NCI-H1092 treated with DMSO at 0.1 percent for 48 hours (cell line): ENCODE measurements at places on chromosomes 7 and 10.

DNA sequence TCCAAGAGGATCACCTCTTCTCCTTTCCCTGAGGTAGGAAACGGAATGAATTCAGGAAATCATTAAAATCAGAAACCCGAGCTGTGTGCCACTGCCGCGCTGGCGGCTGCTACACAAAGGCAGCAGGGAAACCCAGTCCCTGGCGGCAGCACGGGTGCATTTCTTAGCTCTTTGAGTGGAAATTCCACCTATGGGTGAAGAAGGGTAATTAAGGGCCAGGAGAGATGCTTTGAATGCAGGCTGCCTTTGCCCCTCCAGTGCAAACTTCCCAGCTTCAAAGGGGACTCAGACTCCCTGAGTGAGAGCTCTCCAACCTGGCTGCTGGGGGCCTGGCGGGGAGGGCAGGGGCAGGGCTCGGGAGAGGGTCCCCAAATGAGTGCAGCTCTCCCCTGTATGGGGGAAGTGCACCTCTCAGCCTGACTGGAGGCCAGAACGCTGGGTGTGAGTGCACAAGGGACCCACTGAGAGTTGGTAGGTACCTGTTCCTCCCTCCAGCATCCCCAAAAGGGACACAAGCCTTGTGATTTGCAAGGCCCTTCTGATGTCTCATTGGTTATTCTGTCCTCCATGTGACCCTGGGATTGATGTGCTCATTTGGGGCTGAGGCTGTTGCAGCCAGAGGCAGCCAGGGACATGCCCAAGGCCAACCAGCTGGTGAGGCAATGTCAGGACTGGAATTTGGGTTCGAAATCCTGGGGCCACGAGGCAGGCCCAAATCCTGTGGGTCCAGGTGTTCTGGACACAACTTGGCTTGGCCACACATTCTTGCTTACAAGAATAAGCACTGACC lies 16.3 kb upstream of the ZMIZ1 start:
- DNase-seq, result peak; percentile 41

DNA sequence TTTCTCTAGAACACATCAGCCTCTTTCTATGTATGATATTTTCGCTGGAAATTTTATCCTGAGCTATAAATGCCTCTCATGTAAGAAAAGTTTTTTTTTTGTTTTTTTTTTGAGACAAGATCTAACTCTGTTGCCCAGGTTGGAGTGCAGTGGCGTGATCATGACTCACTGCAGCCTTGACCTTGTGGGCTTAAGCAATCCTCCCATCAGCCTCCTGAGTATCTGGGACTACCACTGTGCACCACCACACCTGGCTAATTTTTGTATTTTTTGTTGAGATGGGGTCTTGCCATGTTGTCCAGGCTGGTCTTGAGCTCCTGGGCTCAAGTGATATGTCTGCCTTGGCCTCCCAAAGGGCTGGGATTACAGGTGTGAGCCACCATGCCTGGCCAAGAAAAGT lies 80.4 kb downstream of the ADK start:
- DNase-seq, result no peak

DNA sequence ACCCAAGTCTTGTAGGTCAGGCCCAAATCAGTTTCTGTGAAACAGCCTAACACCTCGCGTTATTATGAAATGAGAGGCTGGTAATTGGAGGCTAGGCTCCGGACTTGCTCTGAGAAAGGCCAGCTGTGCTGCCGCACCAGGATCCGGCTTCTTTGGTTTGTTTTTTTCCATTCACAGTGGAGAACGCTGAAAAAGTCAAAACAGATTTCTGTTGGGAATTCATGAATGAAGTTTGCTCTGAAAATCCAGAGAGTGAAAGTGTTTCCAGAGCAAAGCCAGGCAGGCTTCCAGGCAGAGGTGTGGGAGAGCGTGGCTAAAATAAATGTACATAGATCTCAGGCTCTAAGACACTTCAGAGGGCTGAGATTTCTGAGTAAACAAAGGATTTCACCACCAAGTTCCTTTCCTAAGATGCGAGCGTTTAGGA lies 240.1 kb downstream of the TRIL start:
- no peak for DNase-seq

GRCh38 chr7:466465-467191 lies 53.0 kb downstream of the PDGFA start:
- no peak for DNase-seq

- no peak for DNase-seq
These were observed 17.4 kb upstream of the ZNF716 start for GRCh38 chr7:57432583-57432982.

- DNase-seq, result no peak
These were observed 132.7 kb upstream of the CXCL12 start for GRCh38 chr10:44517635-44518034.

DNA sequence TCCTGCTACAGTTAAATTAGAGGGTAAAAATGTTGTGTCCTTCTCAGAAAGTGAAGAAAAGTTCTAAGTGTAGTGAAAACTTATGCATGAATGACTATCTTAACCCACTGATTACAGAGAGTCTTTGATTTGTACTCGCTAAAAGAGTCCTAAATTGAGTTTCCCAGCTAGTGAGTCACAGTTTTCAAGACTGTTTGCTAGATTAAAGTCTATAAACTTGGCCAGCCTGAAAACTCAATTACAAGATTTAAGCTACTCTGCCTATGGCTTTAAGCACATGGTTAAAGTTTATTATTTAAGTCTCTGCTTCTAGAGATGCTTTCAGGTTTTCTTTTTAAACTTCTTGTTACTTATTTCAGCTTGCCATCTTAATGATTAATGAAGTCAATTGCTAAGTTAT lies 44.4 kb downstream of the MRPS24 start:
- no peak for DNase-seq

GRCh38 chr7:77217474-77218185 lies 18.0 kb upstream of the FGL2 start:
- DNase-seq, result no peak

DNA sequence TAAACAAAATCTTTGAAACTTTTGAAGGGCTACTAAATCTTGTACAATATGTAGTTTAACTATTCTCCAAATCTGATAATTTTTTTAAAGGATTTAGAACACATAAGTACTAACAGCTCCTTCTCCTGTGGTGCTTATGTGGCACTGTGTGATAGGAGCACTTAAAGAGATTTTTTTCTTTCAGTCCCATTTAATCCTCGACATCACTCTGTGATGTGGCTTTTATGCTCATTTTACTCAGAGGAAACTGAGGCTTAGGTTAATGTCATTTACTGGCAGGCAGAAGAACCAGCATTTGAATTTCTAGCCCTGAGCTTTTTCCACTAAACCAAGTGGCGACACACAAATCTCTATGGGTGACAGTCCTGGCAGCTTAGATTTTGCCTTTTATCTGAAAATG lies 92.4 kb downstream of the SAMD9 start:
- no peak for DNase-seq

GRCh38 chr7:151806204-151806603 lies 70.7 kb downstream of the PRKAG2 start:
- no peak for DNase-seq

DNA sequence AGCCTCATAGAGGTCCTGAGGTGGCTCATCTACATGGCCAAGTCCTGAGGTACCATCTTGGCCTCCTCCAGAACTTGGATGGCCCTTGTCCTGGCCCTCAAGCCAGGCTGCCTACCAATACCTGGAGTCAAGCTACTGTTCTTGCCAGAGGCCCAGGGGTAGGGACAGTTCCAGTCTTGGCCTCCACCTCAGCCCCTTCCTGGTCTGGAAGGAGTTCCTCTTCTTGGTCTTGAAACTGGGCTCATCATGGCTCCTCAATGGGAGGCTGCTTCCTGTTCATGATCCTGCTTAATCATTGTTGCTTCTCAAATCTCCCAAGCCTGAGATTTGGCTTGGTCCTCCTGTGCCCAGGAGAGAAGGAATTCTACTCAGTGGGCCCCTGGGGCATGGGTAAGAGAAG lies 3.9 kb downstream of the HPS6 start:
- no peak for DNase-seq

DNA sequence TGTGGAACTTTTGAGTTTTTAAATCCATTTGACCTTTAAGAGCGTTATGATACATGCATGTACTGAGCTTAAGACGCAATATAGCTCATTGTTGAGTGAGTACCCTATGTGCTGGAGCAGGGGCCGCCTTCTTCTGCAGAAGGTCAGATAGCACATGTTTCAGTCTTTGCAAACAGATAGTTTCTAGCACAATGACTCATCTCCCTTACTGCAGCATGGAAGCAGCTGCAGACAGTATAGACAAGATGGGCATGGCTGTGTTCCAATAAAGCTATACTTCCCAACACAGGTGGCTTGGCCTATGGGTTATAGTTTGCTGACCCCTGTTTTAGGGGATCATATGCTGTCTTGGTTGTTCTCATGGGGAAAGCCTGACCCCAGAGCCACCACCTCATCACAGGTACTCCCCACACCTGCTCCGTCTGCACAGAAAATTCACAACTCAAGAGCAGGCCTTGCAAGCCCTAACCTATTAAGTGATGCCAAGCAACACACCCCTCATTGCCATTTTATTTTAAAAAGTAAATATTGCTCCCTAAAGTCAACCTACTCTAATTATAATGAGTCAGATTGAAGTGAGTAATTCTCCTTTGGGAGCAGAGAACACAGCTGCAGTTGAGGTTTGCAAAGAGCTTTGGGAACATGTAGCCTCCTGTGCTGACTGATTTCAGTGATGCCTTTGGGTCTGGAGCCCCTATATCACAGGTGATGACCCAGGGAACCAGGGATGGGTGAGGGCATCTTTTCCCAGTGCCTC lies 330.1 kb downstream of the PAXIP1 start:
- DNase-seq, result peak; percentile 62

DNA sequence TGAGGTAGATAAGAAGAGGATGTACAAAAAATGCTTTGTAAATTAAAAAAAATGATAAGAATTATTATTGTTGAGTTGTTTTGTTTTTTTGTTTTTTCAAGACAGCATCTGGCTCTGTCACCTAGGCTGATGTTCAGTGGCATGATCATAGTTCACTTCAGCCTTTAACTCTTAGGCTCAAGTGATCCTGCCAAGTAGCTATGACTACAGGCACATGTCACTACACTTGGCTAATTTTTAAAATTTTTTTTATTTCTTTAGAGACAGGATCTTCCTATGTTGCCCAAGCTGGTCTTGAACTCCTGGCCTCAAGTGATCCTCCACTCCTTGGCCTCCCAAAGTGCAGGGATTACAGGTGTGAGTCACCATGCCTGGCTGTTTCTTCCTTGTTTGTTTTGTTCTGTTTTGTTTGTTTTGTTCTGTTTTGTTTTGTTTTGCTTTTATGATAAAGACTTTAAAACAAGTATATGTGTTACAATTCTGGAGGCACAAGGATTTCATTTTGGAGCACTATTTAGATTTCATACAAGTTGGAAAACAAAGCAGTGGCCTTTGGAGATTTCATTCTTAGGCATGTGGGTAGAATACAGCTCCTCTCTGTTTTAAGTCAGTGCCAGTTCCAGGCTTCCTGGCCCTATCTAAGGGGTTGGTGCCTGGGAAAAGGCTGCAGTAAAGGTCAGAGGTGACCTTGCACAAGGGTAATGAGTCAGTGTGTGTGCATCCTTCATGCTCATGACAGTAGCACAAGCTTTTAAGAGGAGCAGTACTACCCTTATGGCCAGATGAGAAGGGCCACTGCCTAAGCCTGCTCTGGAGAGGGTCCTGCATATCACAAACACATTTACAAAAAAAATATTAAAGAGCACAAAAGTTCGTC lies 17.9 kb downstream of the FGFBP3 start:
- no peak for DNase-seq

DNA sequence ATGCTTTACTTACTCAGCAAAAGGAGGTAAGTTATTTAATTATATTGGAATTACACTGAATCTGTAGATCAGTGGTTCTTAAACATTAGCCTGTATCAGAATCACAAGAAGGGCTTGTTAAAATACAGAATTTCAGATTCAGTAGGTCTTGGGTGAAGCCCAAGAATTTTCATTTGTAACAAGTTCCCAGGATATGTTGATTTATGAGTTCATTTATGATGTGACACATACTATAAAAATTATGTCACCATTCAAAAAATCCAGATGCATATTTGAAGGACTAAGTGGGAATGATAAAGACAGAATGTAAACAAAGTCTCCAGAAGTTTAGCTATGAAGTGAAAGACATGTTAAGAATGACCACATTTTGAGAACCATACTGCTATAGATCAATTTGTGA lies 52.3 kb downstream of the HECTD2 start:
- DNase-seq, result no peak

DNA sequence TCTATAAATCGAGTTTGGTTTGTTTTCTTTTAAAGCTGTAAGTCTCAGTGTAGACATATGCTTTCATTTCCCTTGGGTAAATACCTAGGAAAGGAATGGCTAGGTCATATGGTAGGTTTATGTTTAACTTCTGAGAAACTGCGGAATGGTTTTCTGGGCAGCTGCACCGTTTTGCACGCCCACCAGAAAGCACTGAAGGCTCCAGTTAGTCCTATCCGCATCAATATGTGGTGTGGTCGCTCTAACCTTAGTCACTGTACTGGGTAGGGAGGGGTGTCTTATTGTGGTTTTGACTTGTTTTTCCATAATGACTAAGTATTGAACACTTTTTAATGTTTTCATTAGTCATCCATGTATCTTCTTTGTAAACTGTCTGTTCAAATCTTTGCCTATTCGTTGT lies 279.5 kb upstream of the AKR1E2 start:
- DNase-seq, result no peak

DNA sequence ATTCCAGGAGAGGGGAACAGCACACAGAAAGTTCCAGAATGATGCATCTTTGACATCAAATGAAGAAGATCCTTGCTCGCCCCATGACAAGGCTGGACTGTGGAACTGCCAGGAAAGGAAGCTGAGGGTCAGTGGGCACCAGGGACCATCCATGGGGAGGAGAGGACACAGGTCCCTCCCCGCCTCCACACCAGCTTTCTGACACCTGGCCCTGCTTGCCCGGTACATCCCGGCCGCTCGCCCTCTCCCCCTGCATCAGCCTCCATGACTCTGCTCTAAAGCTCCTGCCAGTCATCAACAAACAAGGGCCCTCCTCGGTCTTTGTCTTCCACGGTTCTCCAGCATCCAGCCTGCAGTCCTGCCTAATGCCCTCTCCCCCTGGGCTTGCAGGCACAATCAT lies 222.3 kb downstream of the GRID1 start:
- no peak for DNase-seq

- no peak for DNase-seq
These were observed 82.2 kb downstream of the TSPAN12 start for GRCh38 chr7:120775755-120776154.

- no peak for DNase-seq
These were observed 60.9 kb downstream of the MRPL32 start for GRCh38 chr7:42993038-42993437.
